ENCODE measurements at places on chromosomes 16 and 17.

- DNase-seq: no peak
Observed at GRCh38 chr17:30848021-30848420, 16.3 kb downstream of the ATAD5 start.

- no peak for DNase-seq
Observed at GRCh38 chr17:11935734-11936406, 61.4 kb downstream of the ZNF18 start.

DNA sequence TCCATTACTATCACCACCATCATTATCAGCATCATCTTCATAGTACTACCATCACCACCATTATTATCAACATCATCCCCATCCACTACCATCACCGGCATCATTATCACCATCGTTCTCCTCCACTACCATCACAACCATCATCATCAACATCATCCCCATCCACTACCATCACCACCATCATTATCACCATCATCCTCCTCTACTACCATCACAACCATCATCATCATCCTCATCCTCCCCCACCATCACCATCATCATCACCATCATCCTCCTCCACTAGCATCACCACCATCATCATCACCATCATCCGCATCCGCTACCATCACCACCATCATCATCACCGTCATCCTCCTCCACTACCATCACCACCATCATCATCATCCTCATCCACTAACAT lies 639.8 kb upstream of the RBFOX1 start:
- DNase-seq: no peak

- DNase-seq: no peak
Observed at GRCh38 chr16:66522816-66523590, 26.9 kb downstream of the TK2 start.

DNA sequence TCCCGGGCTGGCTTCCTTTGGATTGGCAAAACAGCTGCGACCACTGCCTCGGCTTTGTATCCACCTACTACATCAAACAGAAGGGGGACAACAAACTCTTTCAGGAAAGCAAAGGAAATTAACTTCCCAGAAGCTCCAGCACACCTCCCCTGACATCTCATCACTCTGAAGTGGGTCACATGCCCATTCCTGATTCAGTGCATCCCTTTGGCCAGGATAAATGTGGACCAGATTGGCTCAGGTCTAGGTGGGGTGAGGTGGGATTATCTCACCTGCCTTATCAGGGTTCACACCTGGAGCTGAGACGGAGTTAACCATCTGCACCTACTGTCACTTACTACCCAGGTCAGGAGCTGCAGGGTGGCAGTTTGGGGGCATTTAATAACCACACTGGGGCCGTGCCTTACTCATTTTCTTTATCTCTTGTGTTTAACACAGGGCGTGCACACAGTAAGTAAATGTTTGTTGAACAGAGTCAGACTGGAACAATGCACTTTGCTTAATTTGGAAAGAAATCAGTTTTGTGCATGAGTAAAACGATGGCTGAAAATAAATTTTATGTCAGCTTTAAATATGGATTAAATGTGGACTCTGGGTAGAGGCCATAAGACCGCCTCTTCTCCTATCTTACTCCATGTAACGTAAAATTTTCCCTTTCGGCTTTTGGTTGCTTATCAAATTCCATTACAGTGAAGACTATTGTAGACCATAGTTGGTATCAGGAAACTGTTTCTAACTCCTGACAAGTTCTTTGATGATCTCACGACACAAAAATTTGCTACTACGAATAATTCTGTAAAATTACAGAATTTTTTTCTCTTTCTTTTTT lies 36.0 kb downstream of the IQCK start:
- DNase-seq: no peak

- no peak for DNase-seq
Observed at GRCh38 chr17:7523033-7523432, 25.8 kb upstream of the TNFSF12 start.

- DNase-seq: no peak
Observed at GRCh38 chr17:19386051-19386929, 700 bp downstream of the MFAP4 start.

- no peak for DNase-seq
Observed at GRCh38 chr17:49063652-49064051, 66.5 kb downstream of the IGF2BP1 start.

DNA sequence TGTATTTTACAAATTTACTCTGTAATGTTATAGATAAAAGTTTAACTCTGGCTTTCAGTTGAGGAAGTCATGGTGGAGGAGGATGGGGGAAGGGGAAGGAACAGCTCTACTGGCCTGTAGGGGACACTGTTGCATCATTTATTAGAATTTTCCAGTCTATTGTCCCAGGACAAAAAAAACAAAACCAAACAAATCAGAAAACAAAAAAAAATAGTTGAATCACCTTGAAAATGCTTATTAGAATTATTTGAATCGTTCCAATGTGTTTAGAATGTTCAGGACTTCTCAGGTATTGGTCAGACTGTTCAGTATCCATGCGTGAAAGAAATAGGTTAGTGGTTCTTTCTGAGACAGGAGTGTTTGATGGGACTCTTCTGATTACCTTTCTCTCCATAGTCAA lies 242.0 kb downstream of the FTO start:
- DNase-seq: no peak

GRCh38 chr17:43578699-43579565 lies 32.8 kb upstream of the ETV4 start:
- DNase-seq: no peak

DNA sequence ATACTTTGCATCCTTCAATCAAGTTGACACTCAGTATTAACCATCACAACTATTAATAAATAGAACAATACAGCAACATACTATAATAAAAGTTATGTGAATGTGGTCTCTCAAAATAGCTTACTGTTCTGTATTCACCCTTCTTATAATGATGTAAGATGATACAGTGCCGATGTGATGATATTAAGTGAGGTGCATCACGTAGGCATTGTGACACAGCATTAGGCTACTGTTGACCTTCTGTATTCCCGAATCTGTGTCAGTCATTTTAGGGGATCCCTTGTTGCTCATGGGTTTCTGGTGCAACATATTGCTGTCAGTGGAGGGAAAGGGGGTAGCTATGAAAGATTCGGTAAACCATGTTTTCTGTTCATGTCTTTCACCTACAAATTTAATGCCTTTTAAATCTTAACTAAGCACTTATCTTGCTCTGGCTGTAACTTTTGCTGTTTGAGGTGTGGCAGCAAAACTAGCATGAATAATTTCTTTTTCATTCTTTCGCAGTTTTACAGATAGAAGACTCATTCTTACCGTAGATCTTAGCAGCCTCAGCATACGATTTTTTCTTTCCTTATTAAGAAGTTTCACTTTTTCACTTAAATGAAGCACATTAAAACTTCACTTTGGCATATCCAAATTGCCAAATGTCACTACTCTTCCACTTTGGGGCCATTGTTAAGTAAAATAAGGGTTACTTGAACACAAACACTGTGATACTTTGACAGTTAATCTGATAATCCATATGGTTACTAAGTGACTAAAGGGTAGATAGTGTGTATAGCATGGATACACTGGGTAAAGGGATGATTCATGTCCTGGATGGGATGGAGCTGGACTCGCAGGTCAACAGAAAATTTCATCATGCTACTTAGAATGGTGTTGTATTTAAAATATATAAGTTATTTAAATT lies 29.6 kb downstream of the NFAT5 start:
- no peak for DNase-seq

DNA sequence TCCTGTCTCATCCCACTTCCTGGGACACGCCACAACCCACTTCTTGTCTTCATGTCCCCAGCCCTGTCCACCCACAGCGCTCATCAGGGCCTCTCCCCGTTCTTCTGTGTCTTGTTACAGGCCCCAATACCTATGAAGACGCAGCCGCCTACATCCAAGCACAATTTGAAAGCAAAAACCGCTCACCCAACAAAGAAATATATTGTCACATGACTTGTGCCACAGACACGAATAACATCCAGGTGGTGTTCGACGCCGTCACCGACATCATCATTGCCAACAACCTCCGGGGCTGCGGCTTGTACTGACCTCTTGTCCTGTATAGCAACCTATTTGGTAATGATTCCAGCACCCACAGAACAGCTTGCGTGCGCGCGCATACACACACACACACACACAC lies 70.6 kb downstream of the AMFR start:
- DNase-seq: no peak

GRCh38 chr16:69157196-69157595 lies 24.7 kb downstream of the UTP4 start:
- no peak for DNase-seq

GRCh38 chr16:49699841-49700175 lies 156.1 kb downstream of the ZNF423 start:
- DNase-seq: no peak

- no peak for DNase-seq
Observed at GRCh38 chr17:63954402-63955063, 18.2 kb downstream of the SCN4A start.

DNA sequence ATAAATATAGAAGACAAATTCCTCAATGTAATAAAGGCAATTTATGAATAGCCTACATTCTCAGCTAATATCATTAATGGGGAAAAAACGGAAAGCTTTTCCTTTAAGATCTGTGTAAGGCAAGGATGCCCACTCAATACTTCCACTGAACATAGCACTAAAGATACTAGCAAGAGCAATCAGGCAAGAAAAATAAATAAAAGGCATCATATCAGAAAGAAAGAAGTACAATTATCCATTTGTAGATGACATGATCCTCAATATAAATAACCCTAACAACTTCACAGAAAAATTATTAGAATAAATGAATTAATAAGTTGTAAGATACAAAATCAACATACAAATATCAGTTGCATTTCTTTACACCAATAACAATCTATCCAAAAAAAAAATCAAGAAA lies 37.1 kb downstream of the C16orf87 start:
- DNase-seq: no peak

DNA sequence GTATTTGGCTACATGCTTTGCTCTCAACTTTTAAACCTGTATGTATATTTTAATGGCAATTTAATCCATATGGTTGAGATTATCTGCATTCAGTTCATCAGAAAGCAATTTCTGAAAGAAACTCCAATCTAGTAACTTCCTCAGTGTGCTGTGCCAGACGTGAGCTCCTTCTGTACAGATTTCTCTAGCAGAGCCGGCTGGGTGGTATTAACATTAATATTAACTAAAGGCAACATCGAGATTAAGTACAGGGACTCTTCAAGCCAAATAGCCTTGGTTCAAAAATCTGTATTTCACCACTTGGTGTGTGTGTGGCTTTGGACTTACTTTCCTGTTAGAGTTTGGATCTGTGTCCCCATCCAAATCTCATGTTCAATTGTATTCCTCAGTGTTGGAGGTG lies 55.5 kb upstream of the NUDT7 start:
- DNase-seq: no peak

DNA sequence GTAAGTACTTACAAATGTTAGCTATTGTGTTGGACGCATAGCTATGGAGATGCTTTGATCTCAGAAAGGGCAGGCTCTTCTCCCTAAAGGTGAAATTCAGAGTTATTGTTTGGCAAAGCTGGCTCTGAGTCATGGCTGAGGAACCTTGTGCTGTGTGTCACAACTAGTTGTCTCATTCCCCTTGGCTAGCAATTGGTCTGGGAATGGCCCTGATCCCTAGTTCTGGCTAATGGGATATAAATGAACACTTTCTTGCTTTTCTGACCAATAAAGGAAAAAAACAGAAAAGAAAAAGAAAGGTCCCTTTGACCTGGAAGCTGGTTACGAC lies 210.6 kb downstream of the MAP2K4 start:
- DNase-seq: no peak

DNA sequence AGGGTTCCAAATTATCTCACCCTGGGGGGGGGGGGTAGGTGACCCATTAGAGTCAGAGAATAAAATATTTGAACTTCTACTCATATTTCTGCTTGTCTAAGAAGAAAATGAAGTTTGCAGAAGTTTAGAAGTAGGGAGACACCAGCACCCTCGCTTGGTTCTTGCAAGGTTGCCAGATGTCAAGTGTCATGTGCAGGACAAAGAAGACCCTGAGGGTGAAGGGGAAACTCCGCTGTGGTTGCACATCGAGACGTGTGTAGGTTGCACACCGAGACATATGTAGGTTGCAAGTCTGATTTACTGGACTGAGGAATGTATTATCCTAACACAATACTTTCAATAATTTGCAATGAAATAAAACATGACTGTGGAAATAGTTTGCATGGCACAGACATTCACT lies 42.4 kb upstream of the IRF8 start:
- DNase-seq: no peak

- peak; percentile 6 for DNase-seq
Observed at GRCh38 chr17:7703584-7704479, 1.2 kb upstream of the EFNB3 start.

DNA sequence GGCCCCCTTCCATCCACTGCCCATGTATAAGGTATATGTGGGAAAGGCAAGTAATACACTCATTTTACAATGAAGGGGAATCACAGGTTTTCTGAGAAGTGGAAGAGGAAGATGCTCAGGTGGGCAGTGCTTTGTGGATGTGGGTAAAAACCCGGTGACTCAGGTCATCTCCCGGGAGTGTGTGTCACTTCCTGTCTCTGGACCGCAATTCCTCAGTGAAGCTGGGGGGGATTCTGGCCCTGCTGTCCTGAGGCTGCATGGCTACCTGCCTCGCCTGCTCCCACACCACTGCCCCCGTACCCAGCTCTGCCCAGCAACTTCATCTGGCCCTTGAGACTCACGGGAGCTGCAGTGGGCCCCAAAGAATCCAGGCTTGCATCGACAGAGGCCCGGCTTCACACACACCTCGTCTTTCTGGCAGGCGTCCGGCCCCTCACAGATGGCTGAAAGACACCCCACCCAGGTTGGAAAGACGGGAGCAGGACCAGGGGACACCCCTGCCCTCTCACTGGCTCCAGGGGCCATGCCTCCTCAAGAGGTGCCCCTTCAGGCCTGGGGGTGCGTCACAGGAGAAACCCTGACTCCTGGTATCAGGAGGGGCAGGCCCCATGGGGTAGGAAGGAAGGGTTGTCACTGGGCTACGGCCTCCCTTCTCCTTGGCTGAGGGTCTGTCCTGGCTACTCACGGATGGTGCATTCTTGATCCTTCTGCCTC lies 882 bp downstream of the SCARF1 start:
- no peak for DNase-seq

DNA sequence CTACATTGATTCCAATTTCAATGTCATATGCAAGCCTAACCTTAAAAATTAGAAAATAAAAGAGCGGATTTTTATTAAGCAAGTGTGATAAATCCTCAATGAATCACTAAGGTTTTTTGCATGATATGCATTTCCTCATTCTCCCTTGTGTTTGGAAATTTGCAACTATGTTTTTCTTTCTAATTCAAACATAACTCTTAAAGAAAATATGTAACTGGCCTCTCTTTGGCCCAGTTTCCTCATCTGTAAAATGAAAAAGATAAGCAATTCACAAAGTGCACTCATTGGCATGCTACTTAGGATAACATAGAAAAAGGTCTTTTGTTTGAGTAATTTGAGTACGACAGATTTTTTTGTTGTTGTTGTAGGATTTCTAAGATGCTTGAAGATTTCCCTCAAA lies 295.5 kb downstream of the CDH11 start:
- no peak for DNase-seq

DNA sequence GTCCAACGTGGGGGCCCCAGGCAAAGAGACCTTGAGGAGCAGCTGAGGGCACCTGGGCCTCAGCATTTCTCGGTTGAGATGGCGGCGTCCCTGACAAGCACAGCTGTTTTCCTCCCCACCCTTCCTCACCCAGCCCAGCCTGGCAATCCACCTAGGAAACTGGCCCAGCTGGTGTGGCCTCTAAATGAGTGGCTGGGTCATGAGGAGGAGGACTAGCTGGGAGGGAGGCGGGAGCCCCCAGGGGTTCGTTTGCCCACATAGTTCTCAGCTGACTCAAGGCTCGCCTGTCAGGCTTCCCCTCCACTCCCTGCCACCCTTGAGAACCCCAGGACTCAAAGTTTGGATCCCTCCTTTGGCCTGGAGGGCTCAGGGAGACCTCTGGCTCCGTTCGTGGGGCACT lies 5.9 kb downstream of the RNF222 start:
- DNase-seq: no peak

GRCh38 chr17:74954665-74955421 lies 17.7 kb downstream of the HID1 start:
- DNase-seq: no peak

Data from NCI-H187 (cell line).